Activated T-helper 1 cell treated with anti-CD3 and anti-CD28 coated beads, Interleukin-2, amount 50 U/mL, for 16 hours (primary cell): ENCODE measurements at places on chromosomes 2 and 18.

DNA sequence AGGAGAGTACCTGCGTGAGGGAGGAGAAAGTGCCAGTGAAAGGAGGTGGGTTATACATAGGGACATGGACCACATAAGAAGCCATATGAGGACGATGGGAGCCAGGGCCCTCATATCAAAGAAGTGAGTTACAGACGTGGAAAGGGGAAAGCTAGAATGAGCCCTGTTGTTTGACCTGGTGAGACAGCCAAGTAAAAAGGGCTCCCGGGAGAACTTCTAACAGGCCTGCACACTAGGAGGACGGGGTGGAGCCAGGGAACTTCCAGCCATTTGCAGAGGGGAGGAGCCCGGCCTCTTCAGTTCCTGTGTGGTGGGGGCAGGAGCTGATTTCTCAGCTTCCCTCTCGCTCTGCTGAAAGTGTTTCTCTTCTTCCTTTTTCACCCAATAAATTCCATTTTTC is 84.1 kb upstream of the SLC66A3 start:
- no peak for DNase-seq

DNA sequence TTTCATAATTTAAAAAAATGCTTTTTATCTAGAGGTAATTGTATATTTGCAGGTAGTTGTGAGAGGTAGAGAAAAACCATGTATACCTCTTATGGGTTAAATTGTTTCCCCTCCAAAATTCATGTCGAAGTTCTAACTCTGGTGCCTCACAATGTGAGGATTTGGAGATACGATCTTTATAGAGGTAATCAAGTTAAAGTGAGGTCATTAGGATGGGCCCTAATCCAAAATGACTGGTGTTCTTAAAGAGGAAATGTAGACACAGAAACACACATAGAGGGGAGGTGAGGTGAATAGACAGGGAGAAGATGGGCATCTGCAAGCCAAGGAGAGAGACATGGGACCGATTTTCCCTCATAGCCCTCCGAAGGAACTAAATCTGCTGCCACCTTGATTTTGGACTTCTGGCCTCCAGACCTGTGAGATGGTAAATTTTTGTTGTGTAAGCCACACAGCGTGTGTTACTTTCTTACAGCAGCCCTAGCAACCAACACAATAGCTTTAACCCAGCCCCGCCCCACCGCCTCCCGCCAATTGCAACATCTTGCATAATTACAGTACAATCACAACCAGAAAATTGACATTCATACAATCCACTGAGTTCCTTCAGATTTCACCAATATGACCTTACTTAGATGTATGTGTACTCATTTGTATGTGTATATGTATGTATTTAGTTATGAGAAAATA is 208.9 kb downstream of the MIB1 start:
- DNase-seq: no peak

DNA sequence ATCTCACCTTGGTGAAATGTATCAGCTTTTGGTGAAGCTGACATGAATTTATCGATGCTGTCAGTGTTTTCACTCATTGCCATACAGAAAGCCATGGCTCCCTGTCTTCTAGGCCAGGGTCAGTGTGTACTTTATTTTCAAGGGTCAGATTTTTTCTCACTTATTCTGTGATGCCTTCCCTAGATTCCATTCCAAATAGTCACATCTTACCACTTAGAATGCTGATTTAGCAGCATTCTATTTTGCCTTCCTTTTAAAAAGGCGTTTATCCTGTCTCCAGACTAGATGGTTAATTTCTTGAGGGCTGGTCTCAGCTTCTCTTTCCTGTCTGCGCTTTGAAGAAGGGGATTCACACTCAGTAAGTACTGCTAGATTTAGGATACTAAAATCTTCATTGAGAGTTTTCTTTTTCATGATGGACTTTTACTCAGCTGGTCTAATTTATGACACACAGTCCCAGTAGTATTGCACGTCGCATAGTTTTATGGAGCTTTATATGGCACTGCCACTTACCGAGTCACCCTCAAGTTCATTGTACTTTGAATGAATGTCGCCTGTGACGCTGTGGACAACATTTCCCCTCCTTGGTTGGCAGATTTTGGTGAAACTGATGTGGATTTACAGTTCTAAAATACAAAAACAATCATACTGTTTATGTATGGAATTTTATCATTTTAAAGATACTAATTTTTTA is 194.0 kb downstream of the ZNF407 start:
- no peak for DNase-seq

- DNase-seq: no peak
Measured at GRCh38 chr2:148989882-148990493, 48.5 kb upstream of the LYPD6B start.

- no peak for DNase-seq
Measured at GRCh38 chr2:219784178-219784577, 156.7 kb downstream of the SLC4A3 start.
